ENCODE measurements at places on chromosomes 12 and 14.

DNA sequence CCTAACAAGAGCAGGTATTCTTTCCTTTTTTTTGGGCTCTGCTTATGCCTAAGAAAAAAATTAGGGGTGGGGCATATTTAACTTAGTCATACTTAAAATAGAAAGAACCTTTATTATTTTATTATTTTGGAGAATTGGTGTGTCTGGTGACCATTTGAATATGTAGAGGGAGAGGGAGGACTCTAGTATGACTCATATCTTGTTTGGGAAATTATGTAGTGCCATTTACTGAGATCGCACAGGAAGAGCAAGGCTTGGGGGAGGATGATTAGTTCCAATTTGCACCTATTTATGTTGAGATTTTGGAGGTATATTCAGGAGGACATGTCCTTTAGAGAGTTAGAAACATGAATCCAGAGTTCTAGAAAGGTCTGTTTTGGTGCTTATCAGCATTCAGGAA lies 9.9 kb downstream of the ZNF410 start:
- no peak for DNase-seq

DNA sequence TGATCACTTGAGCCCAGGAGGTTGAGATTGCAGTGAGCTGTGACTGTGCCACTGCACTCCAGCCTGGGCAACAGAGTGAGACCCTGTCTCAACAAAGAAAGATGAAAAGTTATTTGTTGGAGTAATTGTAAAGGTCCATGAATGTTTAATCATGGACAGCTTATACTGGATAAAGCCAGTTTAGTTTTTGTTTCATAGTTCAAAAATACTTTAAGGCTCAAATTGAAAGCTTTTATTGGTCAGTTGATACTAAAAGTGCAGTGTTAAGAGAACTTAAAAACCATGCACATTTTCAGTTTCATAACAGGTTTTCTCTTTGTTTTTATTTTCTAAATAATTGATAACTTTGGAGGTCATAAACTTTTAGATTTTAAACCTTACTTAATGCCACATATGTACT lies 108.4 kb downstream of the MON2 start:
- no peak for DNase-seq

- DNase-seq, result no peak
Measured at GRCh38 chr14:23660290-23661226, 24.4 kb downstream of the DHRS2 start.

GRCh38 chr14:60235440-60235839 lies 13.6 kb upstream of the PPM1A start:
- DNase-seq, result no peak

GRCh38 chr12:2688381-2688931 lies 106.3 kb upstream of the FKBP4 start:
- no peak for DNase-seq

- no peak for DNase-seq
Measured at GRCh38 chr12:130320536-130320935, 17.2 kb upstream of the PIWIL1 start.

DNA sequence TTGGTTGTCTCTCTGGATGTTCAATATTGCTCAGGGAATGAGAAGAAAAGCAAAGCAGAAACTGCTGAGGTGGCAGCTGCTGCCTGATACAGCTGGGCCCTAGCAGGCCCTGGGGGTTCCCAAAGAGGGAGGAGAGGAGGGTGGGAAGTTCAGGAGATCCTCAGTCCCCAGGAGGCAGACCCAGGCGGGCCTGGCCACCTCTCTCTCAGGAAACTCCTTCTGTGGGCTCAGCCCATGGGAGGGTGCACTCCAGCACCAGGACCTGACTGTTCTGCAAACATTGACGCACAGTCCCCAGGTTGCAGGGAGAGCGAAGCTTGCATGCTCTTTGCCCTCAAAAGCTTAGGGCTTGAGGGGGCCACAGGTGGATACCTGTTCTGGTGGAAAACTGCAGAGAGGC lies 29.6 kb downstream of the IRF2BPL start:
- no peak for DNase-seq

DNA sequence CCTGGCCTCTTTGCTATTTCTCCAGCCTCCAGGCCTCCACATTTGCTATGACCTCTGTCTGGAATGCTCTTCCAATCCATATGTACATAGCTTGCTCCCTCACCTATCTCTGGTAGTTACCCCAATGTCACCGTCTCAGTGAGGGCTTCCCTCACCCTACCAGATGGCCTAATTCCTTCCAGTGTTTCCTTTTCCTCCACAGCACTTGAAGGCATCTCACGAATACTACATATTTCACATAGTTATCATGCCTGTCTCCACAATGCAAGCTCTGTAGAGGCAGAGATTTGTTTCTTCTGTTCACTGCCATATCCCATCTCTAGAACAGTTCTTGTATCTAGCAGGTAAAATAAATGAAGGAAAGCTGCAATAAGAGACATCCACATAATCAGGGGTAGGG lies 21.3 kb upstream of the HSP90B1 start:
- no peak for DNase-seq

DNA sequence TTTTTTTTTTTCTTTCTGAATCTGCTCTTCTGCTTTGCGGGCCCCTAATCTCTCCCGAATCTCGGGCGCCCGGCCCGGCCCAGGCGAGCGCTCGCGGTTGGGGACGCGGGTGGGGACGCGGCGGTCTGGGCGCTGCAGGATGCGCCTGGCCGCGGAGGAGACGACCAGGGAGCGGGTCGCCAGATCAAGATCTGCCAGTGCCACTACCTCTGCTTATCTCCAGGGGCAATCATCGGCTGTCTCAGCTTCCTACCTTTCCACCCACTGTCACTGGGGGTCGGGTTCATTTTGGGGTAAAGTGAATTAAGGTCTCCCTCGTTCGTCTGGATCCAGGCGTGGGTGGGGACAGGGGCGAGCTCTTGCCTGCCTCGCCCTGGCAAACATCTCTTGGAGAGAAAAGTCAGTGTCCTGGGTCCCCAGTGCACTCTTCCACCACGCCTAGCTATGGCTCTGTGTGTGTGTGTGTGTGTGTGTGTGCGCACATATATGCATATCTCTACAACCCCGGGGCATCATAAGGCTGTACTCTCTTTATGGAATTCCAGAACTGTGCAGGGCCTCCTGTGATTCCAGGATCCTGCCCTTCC lies 422.3 kb downstream of the VRK1 start:
- DNase-seq, result no peak

GRCh38 chr12:31950088-31950487 lies 9.1 kb upstream of the RESF1 start:
- no peak for DNase-seq

- no peak for DNase-seq
Measured at GRCh38 chr12:92486443-92487137, 216.2 kb upstream of the PLEKHG7 start.

DNA sequence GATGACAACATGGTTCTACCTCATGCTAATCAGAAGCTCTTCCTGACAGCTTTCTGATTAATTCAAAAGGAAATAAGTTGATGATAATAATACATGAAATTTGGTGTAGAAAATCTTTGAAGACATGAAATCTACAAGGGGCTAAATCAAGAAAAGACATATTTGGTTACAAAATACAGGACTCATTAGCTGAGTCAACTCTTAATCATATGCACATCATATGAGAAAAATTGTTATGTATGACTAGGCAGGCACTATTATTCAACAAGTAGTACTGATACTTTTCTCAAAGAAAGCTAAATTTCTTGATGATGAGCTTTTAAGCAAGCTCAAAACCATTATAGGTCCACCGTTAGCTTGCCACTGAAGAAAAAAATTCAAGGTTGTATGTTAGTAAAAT lies 7.1 kb downstream of the ABCC9 start:
- no peak for DNase-seq

GRCh38 chr14:86464341-86464740 lies 934.4 kb downstream of the FLRT2 start:
- DNase-seq, result no peak

DNA sequence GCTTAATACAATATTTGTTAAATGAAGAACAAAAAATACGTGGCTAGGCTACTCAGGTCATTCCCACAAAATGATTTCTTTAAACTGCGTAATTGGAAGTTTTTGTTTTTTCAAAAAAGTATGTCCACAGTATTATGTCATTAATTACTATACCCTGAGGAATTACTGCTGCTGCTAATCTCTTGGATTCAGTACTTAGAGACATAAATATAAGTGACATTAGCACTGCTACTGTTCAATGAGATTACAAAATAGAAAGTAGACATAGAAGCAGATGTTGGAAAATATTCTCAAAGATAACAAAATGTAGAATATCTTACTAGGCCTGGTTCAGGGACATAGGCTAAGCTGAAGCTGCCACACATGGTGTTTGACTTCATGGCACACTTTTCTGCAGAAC lies 36.3 kb downstream of the HMGA2 start:
- peak; percentile 81 for DNase-seq

- no peak for DNase-seq
Measured at GRCh38 chr14:96811985-96812667, 14.9 kb downstream of the VRK1 start.

- no peak for DNase-seq
Measured at GRCh38 chr12:2507814-2508213, 287.0 kb upstream of the FKBP4 start.

GRCh38 chr12:11555743-11556625 lies 93.5 kb upstream of the ETV6 start:
- no peak for DNase-seq

- DNase-seq, result no peak
Measured at GRCh38 chr12:121810234-121810817, 6.5 kb downstream of the SETD1B start.

DNA sequence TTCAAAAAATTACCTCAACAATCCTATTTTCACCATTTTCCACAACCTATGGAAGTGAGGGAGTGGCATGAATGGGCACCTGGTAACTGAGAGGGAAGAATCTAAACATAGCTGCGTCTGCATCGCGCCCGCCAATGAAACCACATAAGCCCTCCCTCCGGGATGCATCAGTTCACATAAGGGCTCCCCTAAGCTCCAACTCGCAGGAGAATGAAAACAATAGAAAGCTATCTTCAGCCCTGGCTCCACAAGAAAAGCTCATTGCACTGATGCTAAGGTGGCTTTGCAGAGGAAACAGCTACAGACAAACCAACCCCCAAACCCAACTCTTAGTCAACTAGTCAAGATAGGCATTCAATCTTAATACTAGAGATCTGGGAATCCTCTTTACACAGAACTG lies 173.3 kb downstream of the FOXN3 start:
- no peak for DNase-seq

DNA sequence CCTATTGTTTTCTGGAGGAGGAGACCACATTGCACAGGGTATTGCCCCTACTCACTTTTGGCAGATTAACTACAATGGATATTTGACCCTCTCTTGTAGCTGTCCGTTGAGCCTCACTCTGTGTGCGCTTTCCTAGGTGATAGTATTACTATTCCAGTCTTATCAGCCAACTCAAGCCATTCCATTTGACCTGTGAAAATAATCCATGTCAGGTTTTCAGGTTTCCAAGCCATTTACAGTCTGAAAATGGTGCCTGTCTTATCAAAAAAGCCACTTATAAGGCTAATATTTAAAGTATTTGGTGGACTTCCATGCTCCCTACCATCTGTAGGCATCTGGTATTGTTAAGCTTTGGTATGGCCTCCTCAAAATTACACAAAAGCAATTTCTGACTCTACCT lies 29.6 kb upstream of the KLRD1 start:
- DNase-seq, result no peak

DNA sequence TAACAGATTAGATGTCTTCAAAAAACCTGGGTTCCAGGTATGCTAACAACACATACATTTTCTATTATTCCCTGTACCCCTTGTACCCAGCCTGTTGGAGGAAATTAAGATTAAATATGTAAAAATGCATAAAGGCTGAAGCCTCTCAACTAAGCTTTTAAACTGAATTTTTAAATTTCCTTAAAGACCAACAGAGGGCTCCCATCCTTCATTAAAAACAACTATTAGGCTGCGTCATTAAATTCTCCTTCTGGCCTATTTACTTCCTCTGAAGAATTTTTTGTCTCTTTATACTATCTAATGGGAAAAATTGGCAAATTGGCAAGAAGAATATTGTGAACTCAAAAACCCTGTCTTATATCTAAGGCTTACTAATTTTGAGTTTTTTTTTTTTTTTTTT lies 21.8 kb downstream of the SENP1 start:
- peak; percentile 53 for DNase-seq

- DNase-seq, result no peak
Measured at GRCh38 chr12:46258129-46258528, 10.7 kb downstream of the SLC38A1 start.

DNA sequence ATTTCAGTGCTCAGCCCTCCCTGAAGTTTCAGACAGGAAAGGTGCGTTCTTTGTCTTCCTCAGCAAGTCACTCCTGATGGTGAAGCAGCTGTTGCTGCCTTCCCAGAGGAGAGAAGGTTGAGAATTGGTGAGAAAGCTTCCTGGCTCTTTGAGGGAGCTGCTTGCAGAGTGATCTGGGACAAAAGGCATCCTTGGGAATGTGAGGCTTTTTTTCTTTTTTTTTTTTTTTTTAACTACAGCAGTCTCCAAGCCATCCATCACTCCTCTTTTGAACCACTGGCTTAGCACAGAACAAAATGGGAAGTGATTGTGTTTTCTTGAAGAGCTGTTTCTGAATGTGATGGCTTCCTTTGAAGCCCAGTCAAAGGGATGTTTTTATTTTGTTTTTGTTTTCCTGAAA lies 120.4 kb upstream of the LRIG3 start:
- no peak for DNase-seq

GRCh38 chr14:24071836-24072430 lies 571 bp downstream of the CPNE6 start:
- DNase-seq, result no peak

- DNase-seq, result no peak
Measured at GRCh38 chr14:82621881-82622450, 1088.3 kb upstream of the SEL1L start.

GRCh38 chr12:54571193-54572188 lies 17.0 kb downstream of the PPP1R1A start:
- DNase-seq, result no peak

DNA sequence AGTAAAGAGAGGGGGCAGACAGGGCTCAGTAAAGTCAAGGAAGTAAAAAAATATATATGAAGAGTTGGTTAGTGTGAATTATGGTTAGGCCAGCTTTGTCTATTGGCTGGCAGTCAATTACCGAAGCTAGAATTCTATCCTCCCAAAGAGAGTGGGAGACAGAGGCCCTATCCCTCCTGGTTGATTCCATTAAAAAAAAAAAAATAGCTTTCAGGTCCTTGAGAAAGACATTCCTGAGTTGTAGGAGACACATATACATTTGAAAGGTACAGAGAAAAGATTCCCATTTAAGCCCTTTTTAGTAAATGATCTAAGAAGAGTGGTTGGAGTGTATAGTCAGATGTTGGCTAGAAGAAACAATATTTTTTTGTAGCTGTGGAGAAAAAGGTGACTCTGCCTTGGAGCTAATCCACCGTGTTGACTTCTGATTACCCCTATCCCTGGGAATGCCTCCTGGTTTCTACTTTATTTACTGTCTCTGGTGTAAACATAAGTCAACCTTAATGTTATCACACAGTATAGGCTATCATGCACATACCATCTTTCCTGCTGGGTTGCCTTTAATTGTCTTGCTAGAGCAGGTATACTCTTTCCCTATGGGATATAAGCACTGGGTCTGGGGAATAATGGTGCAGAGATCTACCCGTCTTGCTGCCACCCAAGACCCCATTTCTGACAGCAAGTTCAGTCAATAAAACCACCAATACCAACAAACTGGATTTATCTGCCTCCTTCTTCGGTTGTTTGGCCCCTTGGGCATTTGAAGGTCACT lies 859.9 kb upstream of the ATXN7L3B start:
- DNase-seq, result no peak

Measured in hematopoietic multipotent progenitor cell treated with erythropoietin and hydrocortisone succinate and interleukin-3 and kit ligand, for 15 days (in vitro differentiated cells).